Activated naive CD8-positive, alpha-beta T cell treated with anti-CD3 and anti-CD28 coated beads for 36 hours (primary cell): ENCODE measurements at places on chromosomes 12 and 14. TPM values are rescaled to one million over a fixed set of nuclear protein-coding genes. Genes with fewer than 3 reads are reported as not detected.
A peak's percentile ranks its signal among the peaks of the same experiment; 100 is the strongest.

The PPP4R4 gene
- total RNA-seq, result 1.4 TPM

The THTPA gene
- total RNA-seq, result 7.6 TPM

The TMEM106C gene
- 168 TPM for total RNA-seq

The NDRG2 gene
- total RNA-seq, result 4.9 TPM

The OLR1 gene
- not detected for total RNA-seq

The RAD9B gene
- total RNA-seq, result 3.2 TPM

The GUCY2C gene
- not detected for total RNA-seq

The TMEM119 gene
- not detected for total RNA-seq

The LRTM2 gene
- not detected for total RNA-seq

The SRGAP1 gene
- total RNA-seq, result 0.18 TPM

- no peak for DNase-seq
Observed at GRCh38 chr12:116916122-116916521, 5.4 kb downstream of the FBXW8 start.

GRCh38 chr12:46701356-46701755, 124.4 kb downstream of the SLC38A4 start:
- no peak for DNase-seq

DNA sequence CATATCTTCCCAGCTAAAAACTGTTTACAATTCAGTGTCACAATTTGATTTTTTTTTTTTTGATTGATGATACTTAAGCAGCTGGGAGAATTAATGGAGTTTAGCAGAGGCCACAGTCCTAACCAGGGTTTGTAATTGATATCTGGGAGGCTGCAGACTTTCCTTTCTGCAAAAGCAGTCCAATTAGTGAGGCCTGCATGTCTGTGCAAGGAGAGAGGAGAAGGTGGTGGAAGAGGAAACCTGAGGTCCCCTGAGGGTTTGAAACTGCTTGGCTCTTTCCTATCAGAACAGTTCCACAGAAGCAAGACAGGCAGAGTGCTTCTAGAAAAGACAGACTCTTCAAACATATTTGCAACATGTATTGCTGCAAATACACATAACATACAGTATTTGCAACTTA, 160.8 kb upstream of the KRR1 start:
- DNase-seq, result no peak

DNA sequence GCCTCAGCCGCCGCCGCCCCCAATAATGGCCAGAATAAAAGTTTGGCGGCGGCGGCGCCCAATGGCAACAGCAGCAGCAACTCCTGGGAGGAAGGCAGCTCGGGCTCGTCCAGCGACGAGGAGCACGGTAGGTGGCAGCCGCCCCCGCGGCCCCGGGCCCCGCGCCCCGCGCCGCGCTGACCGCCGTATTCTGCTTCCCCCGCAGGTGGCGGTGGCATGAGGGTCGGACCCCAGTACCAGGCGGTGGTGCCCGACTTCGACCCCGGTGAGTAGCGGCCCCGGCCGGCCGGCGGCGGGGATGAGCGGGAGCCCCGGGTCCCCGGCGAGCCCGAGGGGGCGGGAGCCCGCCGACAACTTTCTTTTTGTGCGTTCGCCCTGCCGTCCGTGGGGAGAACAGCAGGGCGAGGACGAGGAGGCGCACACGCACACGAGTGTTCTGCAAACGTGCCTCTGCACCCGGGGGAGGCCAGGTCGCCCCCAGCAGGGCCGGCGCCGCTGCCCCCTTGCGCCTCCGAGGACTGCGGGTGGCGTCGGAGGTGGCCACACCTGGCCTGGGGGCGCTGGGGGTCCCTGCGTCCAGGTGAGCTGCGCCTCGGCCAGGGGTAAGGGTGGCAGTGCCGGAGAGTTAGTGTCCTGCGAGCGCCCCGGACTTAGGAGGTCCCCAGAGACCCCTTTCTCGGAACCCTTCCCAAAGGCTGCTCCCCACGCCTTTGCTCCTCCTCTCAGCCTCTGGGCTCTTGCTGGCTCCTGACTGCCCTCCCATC, 794 bp downstream of the RCOR1 start:
- DNase-seq, result peak; percentile 64

GRCh38 chr12:115319446-115320040, 635.6 kb upstream of the TBX3 start:
- DNase-seq, result no peak

DNA sequence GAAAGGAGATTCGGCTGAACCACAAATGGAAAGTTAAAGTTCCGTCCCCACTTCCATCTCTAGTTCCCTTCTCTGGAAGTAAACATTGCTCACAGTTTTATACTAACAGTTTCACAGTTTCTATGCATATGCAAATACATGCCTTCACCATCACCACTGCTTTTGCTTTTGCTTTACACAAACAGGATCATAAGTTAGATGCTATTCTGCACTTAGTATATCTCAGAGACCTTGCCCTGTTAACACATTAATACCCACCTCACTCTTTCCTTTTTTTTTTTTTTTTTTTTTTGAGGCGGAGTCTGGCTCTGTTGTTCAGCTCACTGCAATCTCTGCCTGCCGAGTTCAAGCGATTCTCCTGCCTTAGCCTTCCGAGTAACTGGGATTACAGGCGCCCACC, 890 bp downstream of the TEP1 start:
- DNase-seq, result no peak

DNA sequence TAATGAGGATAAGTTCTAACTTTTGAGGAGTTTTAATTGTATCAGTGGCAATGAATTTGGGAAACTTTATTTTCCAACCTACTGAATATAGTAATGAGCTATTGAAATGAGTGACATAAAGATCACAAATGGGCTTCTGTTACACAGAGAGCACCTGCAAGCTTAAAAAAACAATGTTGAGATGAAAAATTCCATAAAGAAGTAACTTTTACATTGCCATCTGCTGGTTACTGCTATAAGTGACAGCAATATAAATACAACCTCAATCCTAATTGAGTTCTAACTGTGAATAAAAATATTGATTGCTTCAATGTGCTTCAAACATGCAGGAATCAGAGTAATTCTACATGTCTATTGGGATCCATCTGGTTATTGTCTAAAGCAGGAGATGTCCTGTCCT, 14.2 kb downstream of the WIF1 start:
- no peak for DNase-seq

DNA sequence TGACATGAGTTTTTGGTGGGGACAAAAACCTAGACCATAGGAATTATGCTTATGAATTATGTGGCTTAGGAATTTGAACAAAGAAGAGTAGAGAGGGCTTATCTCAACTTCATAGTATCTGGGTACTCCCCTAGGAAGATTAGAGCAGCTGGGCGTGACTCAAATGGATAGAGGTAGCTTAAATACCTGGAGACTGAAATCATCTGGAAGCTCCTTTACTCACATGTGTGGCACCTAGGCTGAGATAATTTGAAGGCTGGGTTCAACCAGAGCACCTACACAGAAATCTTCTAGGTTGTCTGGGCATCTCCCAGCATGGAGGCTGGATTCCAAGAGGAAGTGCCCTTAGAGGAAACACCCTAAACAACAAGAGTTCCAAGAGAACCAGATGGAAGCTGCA, 393.9 kb downstream of the ADAMTS20 start:
- DNase-seq, result no peak

DNA sequence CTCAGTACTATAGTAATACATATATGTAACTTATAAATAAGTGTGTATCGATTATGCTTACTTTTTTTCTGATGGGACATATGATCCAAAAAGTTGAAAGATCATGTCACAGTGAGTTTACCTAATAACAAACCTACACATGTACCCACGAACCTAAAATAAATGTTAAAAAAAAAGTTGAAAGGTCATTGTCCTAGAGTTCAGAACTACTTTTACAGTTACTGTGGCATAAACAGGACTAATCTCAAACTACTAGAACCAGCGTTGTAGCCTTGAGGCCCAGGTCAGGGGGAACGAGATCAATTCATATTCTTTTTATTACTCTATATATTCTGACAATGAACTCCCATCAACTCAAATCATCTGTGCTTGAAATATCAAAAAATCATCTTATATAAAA, 81.8 kb downstream of the ITPR2 start:
- DNase-seq, result no peak

- no peak for DNase-seq
Observed at GRCh38 chr14:53193193-53193592, 40.1 kb upstream of the DDHD1 start.

GRCh38 chr14:72633551-72633950, 260.4 kb downstream of the DPF3 start:
- DNase-seq, result no peak

- DNase-seq, result no peak
Observed at GRCh38 chr14:95318399-95319311, 1.1 kb downstream of the CLMN start.

DNA sequence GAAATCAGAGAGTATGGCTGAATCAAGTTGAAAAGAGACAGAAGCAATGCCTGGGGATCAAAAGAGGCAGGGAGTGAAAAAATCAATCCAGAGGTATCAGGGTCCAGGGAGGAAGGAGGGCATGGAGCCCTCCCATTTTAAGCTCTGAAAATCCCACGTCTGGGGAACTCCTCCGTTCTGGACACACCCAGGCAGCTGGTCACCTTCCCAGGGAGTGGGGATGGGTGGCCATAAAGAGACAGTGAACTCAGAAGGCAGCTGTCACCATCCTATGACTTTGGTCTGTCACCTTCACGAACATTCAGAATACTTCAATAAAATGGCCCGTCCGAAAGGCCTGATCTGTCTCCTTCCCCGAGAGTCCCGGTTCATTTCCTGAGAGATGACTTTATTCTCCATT, 71.6 kb downstream of the MAP1LC3B2 start:
- no peak for DNase-seq

DNA sequence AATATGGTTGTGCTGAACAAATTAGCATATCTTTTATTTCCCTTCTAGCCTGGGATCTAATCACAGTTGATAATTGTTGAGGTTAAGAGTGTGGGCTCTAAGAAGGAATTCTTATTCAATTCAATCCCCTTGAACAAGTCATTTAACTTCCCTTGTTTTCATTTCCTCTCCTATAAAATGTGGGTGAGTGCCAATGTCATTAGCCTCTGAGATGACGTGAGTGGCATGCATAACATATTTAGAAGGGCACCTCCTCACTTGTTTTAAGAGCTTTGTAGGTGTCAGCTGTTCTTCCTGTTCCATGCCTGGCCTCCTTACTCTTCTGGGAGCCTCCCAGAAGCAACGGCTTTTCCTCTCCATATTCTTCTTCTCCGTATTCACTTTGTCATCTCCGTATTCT, 155.4 kb upstream of the NEDD1 start:
- DNase-seq, result no peak

DNA sequence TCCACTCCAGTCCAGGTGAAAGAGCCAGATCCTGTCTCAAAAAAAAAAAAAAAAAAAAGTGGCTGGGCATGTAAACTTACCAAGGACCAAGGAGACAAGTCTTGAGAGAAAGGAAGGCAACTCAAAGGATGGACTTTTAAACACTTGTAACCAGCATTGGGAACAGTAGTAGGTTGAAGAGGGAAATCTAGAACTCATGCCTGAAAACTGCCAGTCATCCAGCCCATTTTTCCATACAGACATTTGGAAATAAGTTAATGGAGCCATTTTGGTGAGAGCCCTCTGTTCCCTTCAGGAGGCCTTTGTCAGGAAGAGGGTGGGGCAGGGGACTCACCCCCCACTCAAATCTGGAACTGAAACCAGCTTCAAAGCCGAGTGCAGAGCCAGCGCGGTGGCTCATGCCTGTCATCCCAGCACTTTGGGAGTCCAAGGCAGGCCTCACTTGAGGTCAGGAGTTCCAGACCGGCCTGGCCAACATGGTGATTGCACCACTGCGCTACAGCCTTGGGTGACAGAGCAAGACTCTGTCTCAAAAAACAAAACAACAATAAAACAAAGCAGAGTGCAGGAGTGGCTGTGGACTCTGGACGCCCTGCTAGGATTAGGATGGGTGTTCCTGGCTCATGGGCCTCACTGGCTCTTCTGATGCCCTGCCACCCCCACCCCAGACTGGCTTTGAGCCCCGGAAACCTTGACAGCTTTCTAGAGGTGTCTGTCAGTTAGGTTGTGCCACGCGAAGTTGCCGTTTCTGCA, 1.6 kb upstream of the MLXIP start:
- no peak for DNase-seq

DNA sequence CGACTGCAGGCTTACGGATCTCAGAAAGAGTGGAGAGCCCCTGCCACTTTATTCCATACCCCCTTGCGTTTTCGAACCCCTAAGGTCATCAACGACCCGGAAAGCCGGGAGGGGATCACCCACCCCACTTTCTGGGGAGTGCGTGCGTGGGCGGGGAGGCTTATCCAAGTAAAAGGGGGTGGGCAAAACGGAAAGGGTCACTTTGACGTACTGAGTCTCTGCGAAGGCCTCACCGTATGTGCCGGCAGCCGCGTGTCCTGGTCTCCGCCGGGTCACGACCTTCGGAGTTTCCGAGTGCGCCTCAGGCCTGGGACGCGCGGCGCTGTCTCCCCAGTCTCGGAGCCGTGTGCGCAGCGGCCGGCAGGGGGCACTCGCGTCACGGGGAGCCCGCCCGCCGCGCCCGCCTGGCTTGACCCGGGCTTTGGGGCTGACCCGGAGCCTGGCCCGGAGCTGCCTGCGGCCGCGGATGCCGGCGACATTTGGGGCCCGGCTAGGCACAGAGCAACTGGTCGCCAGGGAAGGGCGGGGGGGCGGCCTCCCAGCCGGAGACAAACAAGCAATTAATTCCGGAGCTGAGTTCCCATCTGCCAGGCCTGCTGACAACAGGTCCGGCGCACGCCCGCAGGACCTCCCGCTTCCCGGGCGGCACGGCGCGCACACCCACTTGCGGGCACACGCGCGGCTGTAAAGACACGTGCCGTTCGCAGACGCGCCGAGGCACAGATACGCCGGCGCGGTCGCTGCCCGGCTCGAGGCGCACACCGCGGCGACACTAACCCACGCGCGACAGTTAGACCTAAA, 890 bp upstream of the KIF26A start:
- DNase-seq, result peak; percentile 81
